ENCODE measurements at places on chromosomes 5 and 9. TPM values are rescaled to one million over a fixed set of nuclear protein-coding genes. Genes with fewer than 3 reads are reported as not detected.

DNA sequence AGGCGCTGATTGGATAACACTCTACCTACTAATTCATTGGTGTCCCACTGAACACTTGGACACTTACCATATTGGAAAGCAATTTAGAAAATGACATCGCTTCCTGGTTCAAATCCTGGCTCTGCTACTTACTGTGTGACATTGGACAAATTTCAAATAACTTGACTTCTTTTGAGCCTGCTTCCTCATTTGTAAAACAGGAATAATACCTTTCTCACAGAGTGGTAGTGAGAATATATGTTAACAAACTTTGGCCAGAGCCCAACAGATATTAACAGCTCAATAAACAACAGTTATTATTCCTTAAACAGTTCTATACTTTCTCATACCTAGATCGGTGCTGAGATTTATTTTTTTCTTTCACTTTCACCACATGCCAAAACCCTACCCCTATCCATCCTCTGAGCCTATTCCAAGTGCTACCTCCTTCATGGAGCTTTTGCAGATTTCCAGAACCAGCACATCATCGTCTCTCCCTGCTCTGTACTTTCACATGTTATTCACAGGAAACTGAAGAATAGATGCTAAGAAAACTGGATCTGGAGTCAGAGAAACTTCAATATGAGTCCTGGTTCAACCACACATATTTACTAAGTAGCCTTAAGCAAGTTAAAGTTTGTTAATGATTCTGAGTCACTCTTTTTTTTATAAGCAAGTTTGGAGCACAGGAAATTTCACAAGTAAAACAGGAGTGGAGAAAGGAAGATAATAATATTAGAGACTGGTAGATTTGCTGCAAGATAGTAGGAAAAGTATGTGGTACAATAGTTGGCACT is 92.3 kb downstream of the STRBP start:
- no peak for DNase-seq

DNA sequence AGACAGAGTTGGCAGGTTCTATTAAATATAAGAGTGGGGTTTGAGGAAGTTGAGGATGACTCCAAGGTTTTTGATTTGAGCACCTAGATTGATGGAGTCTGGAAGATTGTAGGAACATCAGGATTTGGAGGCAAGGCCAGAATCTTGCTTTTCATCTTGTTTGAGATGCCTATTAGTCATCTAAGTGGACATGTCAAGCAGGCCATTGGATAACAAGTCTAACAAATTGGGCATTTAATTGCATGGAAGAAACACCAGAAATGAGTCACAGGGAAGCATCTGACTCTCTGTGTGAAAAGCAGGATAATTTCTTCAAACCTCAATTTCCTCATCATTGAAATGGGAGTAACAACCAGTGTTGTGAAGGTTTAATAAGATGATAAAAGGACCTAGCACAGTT is 53.3 kb upstream of the ARL15 start:
- no peak for DNase-seq

ANKRD31 gene
- total RNA-seq: 0.26 TPM

GRCh38 chr9:6827439-6828145 is 69.8 kb downstream of the KDM4C start:
- DNase-seq: no peak

OR1J1 gene
- total RNA-seq: not detected

- no peak for DNase-seq
Observed at GRCh38 chr9:85479305-85479704, 262.4 kb downstream of the AGTPBP1 start.

TMC1 gene
- not detected for total RNA-seq

DNA sequence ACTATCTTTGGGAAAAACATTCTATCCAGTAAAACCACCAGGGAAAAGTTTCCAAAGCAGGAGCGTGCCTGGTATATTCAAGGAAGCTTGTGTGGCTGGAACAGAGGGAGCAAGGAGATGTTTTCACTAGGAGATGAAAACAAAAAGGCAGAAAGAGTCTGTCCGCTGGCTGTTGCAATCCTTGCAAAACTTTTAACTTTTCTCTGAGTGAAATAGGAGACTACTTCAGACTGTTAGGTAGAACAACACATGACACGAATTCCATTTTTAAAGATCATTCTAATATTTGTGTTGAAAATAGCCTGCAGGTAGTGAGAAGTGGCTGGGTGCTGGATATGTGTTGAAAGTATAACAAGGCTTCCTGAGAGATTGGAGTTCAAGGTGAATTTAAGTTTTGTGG is 69.5 kb downstream of the PRR16 start:
- no peak for DNase-seq

IQGAP2 gene
- total RNA-seq: 49.0 TPM

GRCh38 chr9:132249690-132250089 is 87.8 kb downstream of the NTNG2 start:
- no peak for DNase-seq

PRRT1B gene
- not detected for total RNA-seq

DNA sequence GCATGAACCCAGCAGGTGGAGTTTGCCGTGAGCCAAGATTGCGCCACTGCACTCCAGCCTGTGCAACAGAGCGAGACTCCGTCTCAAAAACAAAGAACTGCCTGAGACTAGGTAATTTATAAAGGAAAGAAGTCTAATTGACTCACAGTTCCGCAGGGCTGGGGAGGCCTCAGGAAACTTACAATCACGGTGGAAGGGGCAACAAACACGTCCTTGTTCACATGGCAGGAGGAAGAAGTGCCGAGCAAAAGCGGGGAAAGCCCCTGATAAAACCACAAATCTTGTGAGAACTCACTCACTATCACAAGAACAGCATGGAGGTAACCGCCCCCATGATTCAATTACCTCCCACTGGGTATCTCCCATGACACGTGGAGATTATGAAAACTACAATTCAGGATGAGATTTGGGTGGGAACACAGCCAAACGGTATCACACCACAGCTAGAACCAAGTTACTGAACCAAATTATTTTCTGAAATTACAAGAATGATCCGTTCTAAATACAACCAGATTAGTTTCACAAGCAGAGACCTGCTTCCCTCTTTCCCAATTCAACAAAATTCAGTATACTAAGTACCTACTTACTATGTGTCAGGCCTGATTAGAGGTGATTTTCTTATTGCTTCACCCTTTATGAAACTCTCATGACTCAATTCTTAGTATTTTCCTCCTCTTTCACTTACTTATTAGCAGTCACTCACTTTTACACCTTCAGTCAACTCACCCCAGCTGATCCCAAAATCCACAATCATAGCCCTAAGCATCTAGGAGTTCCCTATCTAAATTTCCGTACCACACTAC is 8.4 kb downstream of the UBTD2 start:
- no peak for DNase-seq

GRCh38 chr5:66442951-66443445 is 153.2 kb upstream of the MAST4 start:
- DNase-seq: no peak

GRCh38 chr5:1107167-1108022 is 4.5 kb downstream of the SLC12A7 start:
- DNase-seq: no peak
